M059J (cell line): ENCODE measurements at places on chromosomes 2 and 18.
A peak's percentile ranks its signal among the peaks of the same experiment; 100 is the strongest.

DNA sequence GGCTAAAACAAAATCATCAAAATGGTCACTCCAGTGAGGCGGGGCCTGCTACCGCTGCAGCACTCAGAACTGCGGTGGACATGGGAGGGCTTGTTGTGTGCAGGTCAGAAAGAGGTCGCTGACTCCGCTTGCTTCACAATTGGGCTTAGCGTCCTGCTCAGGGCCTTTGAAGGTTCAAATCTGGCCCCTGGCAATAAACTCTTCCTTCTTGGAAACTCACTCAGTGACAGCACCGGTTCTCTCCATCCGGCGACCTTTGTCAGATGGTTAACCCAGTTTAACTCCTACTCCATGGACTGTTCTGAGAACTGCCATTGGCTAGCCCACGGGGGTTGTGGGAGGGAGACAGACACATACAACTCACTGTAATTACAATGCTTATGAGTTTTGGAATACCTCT, 29.0 kb upstream of the LAPTM4A start:
- DNase-seq, result no peak

DNA sequence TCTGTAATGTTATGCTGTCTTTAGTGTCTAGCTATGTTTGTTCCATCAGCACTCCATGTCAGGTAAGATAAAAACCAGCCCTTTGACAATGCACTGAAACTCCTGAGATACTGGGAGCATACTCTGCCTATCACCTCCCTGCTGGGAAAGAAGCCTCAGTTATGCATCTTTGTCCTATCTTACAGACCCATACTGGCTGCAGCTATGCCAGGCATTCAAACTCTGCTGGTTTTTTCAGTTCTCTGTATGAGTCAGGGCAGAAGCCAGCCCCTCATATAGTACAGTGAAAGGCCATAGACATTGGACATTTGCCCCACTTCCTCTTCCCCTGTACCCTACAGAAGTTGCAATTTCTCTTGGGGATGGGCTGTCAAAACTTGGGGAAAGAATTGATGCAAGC, 181.1 kb upstream of the RGPD4 start:
- DNase-seq, result no peak

DNA sequence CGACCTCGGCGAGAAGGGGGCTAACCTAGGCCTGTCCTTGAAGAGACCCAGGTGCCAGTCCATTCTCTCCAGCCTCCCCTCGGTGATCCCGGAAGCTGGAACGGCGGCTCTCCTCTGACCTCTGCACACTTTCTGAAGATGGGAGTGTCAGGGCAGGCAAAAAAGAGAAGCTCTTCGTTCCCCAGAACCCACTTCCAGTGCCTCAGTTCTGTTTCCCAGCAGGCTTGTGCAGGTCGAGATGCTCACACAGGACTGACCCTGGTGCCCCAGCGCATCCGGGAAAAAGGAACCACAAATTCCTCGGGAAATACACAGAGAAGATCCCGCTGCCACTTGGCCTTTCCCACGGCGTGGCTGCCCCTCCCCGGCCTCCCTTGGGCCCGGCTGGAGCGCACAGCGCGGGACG, 681 bp upstream of the PTPN18 start:
- DNase-seq, result peak; percentile 28

DNA sequence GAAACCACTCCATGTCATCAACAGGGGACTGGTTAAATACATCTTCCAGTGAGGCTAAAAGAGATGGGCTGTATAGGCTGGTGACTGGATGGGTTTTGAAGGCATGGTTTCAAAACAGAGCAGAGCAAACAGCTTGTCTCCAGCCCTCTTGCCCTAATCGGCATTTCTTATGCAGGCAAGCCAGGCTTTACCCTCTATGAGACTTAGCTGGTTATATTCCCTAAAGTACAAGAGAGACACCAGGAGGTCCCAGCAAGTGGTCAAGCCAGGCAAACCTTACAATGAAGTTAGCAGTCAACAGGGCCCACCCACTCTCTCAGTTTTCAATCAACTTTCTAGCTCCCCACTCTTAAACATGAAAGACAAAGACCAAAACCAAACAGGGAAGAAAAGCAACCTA, 19.0 kb downstream of the OSBPL1A start:
- DNase-seq, result no peak

DNA sequence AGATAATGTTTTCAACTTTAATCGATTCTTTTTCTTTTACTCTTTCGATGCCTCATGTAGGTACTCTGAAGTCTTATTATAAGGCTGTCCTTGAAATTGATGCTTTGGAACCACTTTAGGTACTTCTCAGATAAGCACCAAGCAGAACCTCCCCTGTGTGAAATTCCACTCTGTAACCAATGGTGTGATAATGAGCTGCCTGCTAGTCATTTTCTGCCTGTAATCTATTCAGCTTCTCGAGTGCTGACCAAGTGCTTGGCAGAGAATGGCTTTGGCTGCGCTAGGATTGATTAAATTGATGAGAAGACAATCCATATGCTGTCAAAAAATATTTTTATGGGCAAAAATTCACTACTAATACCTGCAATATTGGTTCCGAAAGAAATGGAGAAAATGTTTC, 132.1 kb upstream of the STON1 start:
- no peak for DNase-seq

- no peak for DNase-seq
Measured at GRCh38 chr2:153432381-153432780, 46.2 kb downstream of the RPRM start.
